ELF-1 (cell line): ENCODE measurements at places on chromosomes 12 and 14.

DNA sequence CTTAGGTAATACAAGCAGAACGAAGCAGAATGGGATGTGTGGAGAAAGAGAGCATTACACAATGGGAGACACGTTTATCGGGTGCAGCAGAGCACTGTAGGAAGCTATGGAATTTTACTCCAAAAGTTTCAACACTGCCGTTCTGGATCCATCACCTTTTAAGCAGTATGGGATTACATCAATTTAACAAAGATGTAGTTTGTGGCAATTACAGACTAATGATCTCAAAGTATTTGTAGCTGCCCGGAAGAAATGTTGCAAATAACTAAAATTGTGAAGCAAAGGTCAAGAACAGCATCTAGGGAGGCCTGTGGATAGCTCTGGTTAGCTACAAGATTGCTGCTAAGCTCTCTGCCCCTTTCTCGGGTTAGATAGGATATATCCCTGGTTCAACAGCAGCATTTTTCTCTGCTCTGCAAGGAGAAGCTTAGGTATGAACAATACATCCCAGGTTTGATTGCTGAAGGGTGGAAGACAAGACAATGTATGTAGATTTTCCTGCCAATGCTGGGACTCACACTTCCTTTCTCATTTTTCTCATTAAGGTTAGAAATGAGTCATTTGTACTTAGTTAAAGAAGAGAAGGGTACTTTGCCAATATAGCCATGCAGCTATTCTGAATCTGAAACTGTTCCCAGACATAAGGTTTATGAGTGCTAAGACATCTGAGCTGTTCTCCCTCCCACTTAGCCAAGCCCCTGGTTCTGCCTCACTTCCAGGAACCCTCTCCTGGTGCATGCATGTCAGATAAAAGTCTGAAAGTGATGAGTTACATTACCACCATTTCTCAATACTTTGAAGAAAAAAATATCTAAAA lies 75.0 kb upstream of the HIF1A start:
- no peak for DNase-seq

DNA sequence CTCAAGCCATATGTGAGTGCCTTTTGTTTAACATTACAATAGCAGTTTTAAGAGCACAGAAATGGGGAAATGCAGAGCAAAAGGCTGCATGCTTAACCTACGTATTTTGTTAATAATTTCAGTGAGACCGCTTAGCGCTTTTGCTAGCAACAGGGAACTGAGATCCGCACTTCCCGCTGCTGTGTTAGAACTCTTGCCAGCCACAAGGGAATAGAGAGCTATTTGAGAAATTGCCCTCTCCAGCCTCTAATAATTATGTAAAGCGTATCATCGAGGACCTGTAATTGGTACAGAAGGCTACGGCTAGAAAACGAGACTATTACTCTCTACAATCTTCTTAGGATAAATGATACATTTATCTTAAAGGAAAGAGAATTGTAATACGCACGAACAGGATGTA lies 205.2 kb upstream of the GRIP1 start:
- no peak for DNase-seq

DNA sequence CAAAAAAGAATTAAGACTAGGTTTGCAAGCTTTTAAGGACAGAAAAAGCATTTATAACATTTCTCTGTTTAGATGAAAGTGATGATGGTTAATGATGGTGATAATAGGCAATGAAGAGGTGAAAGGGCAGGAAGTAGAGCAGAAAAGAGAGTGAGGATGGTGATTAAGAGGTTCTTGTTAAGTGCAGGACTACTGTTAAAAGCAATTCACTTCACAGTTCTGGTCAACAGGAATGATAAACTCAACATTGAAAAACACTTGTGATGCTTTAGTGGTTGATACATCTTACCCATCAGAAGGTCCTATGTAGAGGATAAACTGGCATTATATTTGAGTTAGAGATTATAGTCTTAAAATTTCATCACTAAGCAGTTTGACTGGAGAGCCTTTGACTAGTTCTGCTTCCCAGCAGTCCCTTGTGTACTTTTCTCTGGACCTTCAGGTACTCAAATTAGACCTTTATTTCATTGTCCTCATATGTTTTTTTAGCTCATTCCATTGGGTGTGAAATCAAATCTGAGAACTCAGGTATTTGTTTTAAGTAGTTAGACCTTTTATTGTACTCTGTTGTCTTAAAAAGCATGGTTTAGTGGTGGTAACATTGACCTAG lies 10.9 kb downstream of the RAP1B start:
- no peak for DNase-seq

- DNase-seq = no peak
These were observed 275.2 kb upstream of the CRY1 start for GRCh38 chr12:107368586-107368985.

GRCh38 chr14:51430633-51431032 lies 190.6 kb downstream of the TMX1 start:
- no peak for DNase-seq
